ENCODE measurements at places on chromosomes 11 and 22.
A peak's percentile ranks its signal among the peaks of the same experiment; 100 is the strongest.

DNA sequence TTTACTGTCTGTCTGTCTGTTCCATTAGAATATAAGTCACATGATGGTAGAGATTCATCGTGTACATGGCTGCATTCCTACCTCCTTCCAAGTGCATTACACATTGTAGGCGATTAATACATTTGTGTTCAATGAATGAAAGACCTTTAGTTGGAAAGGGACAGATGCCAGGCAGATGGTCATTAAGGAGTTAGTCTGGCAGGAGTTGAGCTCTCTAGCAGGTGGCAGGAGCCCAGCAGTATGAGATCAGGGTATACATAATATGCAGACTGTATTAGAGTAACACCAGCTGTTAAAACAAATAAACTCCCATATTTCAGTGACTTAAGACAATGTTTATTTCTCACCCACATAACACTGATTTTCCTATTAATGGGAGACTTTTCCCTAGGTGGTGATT lies 147.7 kb upstream of the LARGE1 start:
- no peak overlapping the region for H3K27ac ChIP-seq
- H3K36me3 ChIP-seq = no peaks in the 10 kb centered on the region
- H3K27me3 ChIP-seq = no peaks in the 10 kb centered on the region
- H3K4me3 ChIP-seq = no peak overlapping the region

DNA sequence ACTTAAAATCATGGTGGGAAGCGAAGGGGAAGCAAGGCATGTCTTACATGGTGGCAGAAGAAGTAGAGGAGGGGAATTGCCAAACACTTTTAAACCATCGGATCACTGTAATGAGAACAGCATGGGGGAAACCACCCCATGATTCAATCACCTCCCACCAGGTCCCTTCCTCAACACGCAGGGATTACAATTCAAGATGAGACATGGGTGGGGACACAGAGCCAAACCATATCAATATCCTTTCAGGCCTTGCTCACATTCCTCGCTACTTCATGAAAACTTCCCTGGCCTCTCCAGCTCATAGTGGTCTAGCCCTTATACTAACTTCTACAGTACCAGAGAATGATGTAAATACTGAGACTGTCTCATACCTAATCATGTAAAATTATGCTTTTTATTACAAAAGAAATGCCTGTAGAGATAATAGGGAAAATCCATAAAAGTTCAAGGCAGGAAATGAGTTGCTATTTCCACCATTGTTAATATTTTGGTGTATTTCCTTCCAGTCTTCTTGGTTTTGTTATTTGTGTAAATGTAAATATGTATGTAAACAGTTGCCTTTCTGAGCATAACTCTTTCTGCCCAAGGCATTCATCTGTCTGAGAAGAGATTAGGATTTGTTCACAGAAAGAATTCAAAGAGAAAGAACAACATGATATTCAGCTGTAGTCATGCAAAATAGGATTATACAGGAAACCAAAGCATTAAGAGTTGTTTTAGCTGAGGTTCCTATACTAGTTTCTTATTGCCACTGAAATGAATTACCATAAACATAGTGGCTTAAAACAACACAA lies 104.3 kb upstream of the LDLRAD3 start:
- DNase-seq = no peak
- H3K36me3 ChIP-seq = no peaks in the 10 kb centered on the region
- no peak overlapping the region for H3K4me3 ChIP-seq
- no peaks in the 10 kb centered on the region for H3K4me1 ChIP-seq

- no peaks in the 10 kb centered on the region for H3K36me3 ChIP-seq
- H3K27me3 ChIP-seq = no peaks in the 10 kb centered on the region
- H3K4me1 ChIP-seq = peaks cover 31% of the 10 kb centered on the region
- H3K4me3 ChIP-seq = no peak overlapping the region
- DNase-seq = no peak
These were observed 22.4 kb upstream of the CAPRIN1 start for GRCh38 chr11:34029176-34029575.

DNA sequence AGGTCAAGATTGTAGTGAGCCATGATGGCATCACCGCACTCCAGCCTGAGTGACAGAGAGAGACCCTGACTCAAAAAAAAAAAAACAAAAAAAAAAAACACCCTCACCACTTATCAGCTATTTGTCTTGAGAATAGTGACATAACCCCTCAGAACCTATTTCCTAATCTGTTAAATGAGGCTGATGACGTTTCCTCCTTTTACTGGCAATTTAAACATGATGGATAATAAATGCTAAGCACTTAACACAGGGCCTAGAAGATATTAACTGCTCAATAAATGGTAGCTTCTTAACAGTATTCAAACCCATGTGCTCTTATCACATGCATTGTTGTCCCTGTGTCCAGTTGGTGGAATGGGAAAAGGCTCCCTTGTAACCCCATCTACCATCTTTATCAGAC lies 34.6 kb downstream of the LIMK2 start:
- no peak overlapping the region for H3K4me3 ChIP-seq
- DNase-seq = no peak

DNA sequence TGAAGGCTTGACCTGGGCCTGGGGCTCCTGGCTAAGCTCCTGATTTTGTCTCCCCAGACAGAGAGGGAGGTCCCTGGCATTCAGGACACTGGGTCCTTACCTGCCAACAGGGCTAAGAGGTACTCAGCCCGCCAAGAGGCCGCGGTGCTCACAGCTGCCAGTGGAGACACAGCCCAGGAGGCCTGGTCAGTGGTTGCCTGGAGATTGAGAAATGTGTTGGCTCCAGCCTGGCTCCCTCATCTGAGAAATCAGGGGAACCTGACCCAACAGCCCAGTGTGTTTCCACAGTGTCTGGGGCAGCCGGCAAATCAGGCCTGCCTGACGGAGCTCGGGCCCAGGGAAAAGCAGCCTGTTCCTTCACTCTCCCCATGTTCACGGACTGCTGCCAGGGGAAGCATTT lies 79.4 kb upstream of the NAV2 start:
- peaks cover 61% of the 10 kb centered on the region for H3K4me1 ChIP-seq
- H3K4me3 ChIP-seq = peak overlapping the region; percentile 15
- H3K27me3 ChIP-seq = no peaks in the 10 kb centered on the region
- H3K36me3 ChIP-seq = no peaks in the 10 kb centered on the region

GRCh38 chr11:108915666-108916065 lies 250.8 kb downstream of the DDX10 start:
- H3K36me3 ChIP-seq = no peaks in the 10 kb centered on the region
- H3K27ac ChIP-seq = no peak overlapping the region
- no peak for DNase-seq
- no peak overlapping the region for H3K4me3 ChIP-seq
- H3K27me3 ChIP-seq = no peaks in the 10 kb centered on the region

- H3K4me3 ChIP-seq = no peak overlapping the region
- no peak overlapping the region for H3K27ac ChIP-seq
- peaks cover 2% of the 10 kb centered on the region for H3K36me3 ChIP-seq
These were observed 150.1 kb downstream of the TENM4 start for GRCh38 chr11:79290761-79291160.

- H3K4me3 ChIP-seq = peak overlapping the region; percentile 68
- no peaks in the 10 kb centered on the region for H3K4me1 ChIP-seq
- no peaks in the 10 kb centered on the region for H3K27me3 ChIP-seq
- H3K27ac ChIP-seq = peak overlapping the region; percentile 34
These were observed 1.7 kb downstream of the FERMT3 start for GRCh38 chr11:64208086-64208795.

- no peaks in the 10 kb centered on the region for H3K36me3 ChIP-seq
- no peaks in the 10 kb centered on the region for H3K27me3 ChIP-seq
- peaks cover 11% of the 10 kb centered on the region for H3K4me1 ChIP-seq
- no peak overlapping the region for H3K27ac ChIP-seq
- no peak overlapping the region for H3K4me3 ChIP-seq
These were observed 8.3 kb downstream of the C11orf86 start for GRCh38 chr11:66983275-66983924.
